ENCODE measurements at places on chromosomes 6 and 20.

DNA sequence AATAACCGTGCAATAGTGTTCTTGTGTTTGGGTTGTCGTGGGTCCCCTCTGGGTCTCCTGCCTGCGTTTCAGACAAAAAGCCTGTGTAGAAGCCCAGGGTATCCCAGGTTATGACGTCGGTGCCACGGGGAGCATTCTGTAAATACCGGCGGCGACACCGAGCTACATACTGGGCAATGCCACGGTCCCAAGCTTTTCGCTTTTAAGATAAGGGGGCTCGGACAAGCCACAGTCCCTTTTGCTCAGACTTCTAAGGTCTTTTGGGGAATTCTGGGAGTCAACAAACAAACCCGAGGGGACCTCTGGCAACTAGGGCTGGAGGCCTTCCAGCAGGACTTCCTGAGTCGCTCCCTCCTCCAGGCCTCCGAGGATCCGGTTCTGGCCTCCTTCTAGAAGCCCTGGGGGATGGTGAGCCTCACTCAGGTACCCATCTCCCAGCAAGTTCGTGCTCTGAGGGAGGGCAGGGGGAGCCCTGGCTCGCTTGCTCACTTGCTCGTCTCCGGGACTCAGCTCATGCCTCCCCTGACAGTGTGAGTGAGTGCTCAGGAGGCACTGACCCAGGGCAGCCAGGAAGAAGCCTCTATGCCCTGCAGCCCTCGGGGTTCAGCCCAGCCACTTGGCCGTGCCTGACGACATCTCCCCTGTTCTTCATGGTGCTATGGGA, 62.4 kb upstream of the MRPS10 start:
- no peak for DNase-seq

DNA sequence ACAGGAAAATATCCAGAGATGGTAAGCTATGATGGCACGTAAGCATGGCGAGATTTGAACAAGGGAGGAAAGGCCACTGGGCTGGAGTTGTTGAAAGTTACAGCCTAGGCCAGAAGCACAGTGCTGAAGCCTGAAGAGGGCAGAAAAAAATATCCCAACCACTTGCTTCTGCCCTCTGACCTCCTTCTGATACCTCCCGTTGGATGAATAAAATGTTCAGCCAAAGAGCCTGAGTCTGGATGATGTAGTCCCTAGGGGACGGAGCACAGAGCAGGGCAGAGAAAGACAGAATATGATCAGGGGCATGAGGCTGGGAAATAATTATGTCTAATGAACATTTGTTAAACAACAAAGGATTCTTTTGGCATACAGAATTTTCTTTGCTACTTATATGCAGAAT, 19.7 kb downstream of the KLHL31 start:
- DNase-seq: no peak

- DNase-seq: peak; percentile 6
These were observed 47.1 kb upstream of the ENTPD6 start for GRCh38 chr20:25148181-25148981.

DNA sequence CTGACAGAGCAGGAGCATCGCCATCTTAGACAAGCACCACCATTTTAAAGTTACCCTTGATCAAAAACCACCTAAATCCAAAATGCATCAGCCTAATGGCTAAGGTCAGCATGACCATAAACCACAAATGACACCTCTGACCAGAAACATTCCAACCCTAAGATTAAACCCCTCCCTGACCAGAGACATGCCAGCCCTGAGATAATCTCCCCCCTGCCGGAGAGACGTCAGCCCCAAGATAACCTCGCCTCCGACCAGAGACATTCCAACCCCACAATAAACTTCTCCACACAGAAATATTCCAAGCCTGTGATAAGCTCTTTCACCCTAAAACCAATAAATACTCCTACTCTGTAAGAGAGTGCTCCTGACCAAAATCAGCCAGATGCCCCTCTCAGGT, 53.5 kb downstream of the PXDC1 start:
- no peak for DNase-seq

DNA sequence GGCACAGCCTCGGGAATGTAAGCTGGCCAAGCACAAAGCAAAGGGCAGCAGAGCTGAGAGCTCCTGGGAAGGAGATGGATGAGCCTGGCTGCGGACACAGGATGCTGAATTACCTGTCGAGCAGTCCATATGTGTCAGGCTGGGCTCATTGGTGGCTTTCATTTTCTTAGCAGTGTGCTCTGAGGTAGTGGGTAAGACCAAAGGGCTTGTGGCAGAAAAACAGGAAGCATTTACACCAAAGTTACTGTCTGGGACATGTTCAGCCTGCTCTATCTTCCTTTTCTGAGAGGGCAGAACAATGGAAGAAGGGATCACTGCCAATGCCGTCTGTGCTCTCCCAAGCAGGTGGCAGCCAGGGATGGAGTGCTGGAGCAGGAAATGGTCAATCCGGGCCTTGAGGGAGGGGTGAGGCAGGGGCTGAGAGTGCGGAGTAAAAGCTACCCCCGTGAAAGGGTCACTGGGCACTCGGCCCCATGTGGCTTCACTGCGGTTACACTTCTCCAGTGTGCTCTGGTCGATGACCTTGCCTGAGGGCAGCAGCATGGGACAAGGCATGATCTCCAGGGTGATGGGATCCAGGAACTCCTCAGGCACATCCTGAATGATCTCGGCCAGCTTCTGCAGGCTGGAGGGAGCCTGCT, 36.9 kb upstream of the AVP start:
- DNase-seq: no peak

GRCh38 chr6:109787312-109787711, 96.2 kb downstream of the FIG4 start:
- no peak for DNase-seq

GRCh38 chr6:524803-525202, 132.1 kb downstream of the HUS1B start:
- DNase-seq: no peak

GRCh38 chr20:4604580-4604979, 117.1 kb upstream of the PRND start:
- no peak for DNase-seq

DNA sequence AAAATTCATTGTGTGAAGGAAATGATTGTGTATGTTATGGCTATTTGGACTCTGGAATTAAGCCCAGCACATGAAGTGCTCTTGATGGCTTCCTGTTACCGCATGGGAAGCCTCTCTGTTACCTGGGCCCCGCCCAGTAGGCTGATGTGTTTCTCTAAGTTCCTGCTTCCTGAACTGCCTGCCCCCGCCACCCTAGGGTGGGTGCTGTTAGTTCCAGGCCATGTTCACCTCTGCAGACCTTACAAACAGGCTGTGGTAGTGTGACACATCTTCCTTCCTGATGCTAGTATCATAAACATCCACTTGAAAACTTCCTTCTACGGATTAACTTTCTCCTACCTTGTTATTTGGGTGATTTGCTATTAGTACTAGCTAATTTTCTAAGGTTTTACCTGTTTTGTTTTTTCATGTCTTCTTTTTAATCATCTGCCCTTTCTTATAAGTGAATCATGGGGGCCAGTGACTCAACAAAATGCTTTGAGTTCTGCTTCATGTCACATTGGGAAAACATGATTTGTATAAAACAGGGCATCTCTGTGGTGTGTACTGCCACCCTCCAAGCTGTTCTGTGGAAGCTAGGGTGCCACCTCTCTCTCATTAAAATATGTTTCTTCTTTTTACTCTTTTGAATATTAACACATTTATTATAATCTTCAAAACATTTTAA, 40.6 kb downstream of the SH3BGRL2 start:
- no peak for DNase-seq

GRCh38 chr6:148566664-148567350, 180.0 kb upstream of the UST start:
- DNase-seq: no peak

DNA sequence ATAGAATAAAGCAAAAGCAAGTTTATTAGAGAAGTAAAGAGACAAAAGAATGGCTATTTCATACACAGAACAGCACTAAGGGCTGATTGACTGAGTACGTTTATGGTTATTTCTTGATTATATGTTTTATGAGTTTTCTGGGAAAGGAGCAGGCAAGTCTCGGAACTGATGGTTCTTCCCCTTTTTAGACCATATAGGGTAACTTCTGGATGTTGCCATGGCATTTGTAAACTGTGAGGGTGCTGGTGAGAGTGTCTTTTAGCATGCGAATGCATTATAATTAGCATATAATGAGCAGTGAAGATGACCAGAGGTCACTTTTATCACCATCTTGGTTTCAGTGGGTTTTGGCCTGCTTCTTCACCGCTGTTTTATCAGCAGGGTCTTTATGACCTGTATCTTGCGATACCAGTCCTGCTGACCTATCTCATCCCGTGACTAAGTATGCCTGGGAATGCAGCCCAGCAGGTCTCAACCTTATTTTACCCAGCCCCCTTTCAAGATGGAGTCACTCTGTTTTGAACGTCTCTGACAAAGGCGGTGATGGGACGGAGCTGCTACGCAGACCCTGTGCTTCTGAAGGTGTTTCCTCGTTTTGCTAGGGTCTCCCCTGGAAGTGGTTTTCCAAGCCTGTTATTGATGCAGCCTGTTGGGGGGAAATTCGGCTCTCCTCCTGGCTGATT, 45.4 kb upstream of the BMP6 start:
- no peak for DNase-seq

DNA sequence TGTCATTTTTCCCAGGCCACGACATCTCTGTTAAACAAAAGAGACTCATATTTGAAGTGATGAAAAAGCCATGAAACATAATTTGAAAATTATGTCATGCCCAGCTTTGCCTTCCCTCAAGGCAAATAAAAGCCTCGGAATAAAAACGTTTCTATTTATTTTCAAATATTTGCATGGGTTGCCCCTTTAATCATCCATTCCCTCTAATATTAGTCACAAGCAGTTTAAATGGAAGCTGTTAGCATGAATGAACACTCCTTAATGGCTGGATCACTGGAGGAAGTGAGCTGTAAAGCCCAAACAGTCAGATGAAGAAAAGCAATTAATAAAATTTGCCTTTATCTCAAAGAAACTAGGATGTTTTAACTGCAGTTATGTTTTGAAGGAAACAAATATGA, 69.3 kb upstream of the STMND1 start:
- DNase-seq: no peak

DNA sequence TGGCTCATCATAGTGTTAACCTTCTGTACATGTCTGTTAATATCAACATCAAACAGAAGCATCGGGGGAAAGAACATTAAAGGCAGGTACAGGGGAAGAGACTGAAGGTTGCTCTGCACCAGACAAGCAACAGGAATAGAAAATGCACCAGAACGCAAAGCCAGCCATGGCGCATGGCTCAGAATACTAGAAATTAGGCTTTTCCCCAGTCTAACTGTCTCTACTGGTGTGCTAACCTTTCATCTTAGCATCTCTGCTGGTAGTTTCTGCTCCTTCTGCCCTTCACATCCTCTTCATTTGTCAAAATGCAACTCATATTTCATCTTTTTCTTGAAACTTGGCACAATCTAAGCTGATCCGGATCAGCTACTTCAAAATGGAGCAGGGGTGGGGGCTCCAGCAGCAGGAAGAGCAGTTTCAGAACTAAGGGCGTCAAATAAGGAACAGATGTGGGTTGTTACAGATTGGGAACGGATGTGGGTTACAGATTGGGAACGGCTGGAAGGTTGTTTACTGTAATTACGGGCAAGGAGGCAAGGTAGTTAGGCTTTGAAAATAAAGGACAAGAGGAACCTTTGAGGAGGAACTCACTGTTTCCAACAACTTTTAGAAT, 13.1 kb upstream of the RNASET2 start:
- peak; percentile 14 for DNase-seq

- DNase-seq: peak; percentile 96
These were observed 42.3 kb downstream of the HIVEP2 start for GRCh38 chr6:142902636-142903053.

- no peak for DNase-seq
These were observed 311.9 kb upstream of the SULF2 start for GRCh38 chr20:48096957-48097890.

DNA sequence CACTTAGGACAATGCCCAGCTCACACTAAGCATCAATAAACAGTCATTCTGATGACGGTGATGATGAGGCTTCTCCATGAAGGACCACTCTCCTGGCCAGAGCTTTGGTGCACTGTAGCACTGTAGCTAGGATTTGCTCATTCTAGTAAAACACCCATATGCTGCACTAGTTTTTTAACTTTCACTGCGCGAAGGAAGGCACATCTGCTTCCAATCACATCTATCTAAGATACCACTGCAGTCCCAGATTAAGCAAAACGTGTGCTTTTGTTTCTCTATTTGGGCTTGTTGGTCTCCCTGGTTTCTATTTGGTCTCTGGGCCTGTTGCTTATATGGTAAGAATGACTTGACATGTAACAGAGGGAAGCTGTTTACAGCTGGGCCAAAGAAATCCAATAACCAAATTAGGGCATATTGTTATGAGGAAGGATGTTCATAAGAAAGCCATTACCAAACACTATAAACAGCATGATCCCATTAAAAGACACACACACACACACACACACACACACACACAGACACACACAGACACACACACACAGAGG, 62.4 kb downstream of the FAM229B start:
- peak; percentile 91 for DNase-seq

DNA sequence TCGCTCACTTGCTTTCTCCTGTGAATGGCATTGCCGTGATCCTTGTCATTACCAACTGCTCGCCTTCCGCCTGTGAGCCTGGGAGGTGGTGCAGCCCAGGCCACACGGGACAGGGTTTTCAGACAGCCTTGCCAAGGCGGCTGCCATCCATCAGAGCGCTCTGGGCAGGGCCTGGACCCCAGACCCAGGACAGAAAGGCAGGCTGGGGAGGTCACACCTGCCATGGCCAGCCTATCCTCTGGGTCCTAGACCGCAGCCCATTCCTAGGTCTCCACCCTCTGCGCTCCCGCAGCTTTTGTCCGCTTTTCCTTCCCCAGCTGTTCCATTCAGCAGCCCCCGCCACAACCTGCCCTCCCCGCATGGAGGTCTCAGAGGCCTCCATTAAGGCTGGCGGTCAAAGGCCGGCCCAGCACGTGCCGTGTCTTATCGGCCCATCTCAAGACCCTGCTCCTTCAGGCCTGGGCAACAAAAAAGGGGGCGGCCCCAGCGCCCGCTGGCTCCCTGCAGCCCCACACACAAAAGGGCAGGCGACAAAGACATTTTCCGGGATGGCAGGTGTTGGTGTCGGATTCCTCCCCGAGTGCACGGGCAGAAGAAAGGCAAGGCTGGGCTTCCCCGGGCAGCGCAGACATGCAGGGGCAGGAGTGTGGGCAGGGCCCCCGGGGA, 28.1 kb downstream of the INSM1 start:
- DNase-seq: no peak

- peak; percentile 36 for DNase-seq
These were observed 35.1 kb upstream of the CCN6 start for GRCh38 chr6:112018619-112019416.

GRCh38 chr20:24999568-24999967, 7.0 kb upstream of the APMAP start:
- DNase-seq: no peak

DNA sequence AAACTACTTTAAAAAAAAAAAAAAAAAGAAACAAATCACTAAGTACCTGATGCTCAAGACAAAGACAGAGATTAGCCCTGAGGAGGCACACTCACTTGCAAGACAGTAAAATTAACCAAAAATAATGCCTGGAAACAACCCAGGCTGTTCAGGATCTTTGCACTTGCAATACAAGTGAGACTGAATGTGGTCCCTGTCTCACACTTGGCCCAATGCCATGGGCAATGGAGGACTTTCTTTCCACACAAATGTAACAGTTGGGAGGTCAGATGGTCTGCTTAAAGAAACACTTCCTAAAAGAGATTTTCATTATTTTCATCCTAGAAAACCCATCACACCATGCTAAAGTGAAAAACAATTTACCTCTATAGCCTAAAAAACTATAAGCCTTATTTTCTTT, 16.2 kb downstream of the STAU1 start:
- no peak for DNase-seq

- DNase-seq: peak; percentile 61
These were observed 6.0 kb downstream of the OPN5 start for GRCh38 chr6:47787620-47788497.
